ENCODE measurements at places on chromosomes 13 and 19.

GRCh38 chr13:99067159-99067985 is 89.5 kb upstream of the DOCK9 start:
- DNase-seq = peak; percentile 53

DNA sequence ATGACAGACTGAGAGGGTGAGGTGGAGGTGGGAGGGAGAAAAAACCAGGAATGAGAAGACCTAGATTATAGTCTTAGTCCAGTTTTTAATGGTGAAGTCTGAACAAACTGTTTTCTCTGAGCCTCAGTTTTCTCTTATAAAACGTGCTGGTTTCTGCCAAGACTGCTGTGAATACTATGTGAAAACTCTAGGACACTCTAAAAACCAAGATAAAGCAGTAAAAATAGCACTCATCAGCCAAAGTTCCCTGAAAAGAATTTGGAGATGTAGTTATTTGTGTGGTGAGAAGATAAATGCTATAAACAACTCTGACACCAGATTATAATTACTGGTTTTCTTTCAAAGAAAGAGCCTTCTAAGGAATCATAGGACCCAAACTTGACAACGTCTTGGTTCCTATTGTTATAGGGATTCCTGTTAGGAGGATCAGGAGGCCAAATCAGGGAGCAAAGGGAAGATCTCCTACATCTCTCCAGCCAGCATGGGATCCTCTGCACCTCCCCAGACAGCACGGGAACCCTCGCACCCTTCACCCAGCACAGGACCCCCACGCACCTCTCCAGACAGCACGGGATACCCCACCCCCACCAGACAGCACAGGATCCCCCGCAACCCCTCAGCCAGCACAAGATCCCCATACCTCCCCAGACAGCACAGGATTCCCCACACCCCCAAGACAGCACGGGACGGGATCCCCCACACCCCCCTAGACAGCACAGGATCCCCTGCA is 130.2 kb downstream of the MIPEP start:
- DNase-seq = no peak

DNA sequence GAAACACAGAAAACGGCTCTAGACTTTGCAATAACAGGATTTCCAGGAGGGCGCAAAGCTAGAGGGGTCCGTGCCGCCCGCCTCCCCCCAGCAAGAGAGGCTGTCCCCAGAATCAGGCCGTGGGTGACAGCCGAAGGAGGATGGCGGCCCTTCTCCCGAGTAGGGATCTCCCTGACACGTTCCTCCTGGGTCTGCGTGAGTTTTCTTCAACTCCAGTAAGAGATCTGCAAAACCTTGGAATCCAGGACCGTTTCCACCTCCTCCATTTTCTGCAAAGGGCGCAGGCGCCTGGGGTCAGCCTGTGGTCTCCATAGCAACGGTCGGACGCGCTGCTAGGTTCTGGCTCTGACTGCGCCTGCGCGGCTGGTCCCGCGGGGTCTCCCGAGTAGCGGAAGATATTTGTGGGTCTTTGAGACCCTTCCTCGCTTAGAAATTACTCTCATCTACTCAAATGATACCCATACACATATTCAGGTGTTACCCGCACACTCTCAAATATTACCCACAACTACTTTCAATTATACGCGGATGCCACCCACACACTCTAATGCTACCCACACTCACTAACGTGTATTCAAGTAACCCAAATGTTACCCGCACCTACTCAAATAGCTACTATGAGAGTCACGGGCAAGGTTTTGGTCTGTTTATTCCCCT is 2.1 kb downstream of the PNMA8C start:
- peak; percentile 83 for DNase-seq

- no peak for DNase-seq
Measured at GRCh38 chr19:8391198-8392016, 1.2 kb downstream of the RAB11B start.

DNA sequence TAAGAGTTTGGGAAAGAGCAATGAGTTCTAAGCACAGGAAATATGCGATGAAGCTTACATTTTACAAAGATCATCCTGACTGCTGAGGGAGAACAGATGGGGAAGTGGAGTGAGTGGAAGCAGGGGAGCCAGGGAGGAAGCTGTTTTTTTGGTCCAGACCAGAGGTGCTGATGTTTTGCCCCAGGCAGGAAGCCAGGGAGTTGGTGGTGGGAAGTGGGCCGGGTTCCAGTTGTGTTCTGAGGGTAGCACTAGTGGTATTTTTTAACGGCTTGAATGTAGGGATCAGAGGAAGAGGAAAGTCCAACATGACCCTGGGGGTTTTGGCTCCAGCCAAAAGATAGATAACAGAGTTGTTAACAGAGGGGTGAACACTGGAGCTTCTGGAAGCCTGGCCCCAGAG is 20.7 kb upstream of the OLFM4 start:
- DNase-seq = no peak

GRCh38 chr13:64470751-64471150 is 2759.4 kb downstream of the PCDH9 start:
- DNase-seq = no peak

DNA sequence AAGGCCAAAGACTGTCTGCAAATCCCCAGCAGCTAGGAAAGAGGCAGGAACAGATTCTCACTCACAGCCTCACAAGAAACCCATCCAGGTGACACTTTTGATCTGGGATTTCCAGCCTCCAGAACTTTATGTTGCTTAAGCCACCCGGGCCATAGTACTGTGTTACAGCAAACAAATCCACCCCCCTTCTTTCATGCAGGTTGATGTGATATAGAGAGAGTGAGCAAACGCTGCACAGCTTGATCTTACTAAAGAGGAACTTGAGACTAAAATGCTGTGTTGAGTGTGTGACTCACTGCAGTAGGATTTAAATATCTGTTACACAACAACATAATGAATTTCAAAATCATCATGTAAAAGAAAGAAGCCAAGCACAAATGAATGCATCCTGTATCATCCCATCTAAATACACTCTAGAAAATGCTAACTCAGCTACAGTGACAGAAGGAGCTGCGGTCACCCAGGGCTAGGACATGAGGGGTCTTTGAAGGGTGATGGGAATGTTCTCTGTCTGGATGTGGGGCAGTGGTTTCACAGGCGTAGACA is 32.2 kb downstream of the RCBTB2 start:
- DNase-seq = peak; percentile 91

DNA sequence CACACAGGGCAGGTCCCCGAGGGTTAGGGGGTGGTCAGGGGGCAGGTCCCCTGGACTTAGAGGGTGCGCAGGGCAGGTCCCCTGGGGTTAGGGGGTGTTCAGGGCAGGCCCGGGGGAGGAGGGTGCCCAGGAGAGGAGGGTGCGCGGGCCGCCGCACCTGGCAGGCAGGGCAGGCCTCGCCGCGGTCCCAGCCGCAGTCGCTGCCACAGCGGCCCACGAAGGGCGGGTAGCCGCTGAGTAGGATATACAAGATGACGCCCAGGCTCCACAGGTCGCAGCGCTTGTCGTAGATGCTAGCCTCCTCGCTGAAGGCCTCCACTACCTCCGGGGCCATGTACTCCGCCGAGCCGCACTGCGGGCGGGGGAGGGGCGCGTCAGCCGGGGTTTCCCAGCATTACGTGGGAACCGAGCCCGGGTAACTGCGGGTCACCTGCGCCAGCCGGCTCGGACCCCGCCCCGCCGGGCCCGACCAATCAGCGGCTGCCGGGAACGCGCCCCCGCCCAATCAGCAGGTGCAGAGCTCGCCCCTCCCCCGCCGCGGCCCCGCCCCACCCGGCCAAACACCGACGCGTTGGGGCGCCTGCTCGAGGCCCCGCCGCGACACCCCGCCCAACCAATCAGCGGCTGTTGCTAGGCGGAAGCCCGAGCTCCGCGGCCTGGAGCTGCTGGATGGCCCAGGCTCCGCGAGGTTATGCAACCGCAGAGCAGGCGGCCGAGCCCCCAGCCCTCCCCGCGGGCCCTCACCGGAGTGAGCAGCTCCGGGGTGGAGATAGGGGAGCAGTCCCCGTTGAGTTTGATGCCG is 9.2 kb downstream of the MKNK2 start:
- peak; percentile 86 for DNase-seq

GRCh38 chr19:14603990-14604387 is 21.1 kb downstream of the CLEC17A start:
- no peak for DNase-seq

DNA sequence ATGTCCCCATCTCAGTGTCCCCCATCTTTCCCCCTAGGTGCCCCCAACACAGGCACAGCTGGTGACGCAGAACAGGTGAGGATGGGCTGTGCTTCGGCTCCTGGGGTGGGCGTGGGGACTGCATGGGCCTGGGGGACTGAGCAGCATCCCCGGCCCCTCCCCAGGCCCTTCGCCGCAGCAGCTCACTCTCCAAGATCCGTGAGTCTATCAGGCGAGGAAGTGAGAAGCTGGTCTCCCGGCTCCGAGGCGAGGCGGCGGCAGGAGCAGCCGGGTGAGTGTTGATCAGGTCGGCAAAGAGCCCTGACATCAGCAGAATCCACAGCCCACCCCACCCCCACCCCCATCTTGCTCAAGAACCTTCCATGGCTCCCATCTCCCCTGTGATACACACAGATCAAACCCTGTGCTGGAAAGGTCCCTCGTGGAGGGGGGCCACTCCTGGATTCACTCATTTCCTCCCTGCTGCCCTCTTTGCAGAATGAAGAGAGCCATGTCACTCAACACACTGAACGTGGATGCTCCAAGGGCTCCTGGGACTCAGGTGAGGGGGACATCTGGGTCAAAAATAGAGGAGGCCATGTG is 10.0 kb downstream of the KLC3 start:
- no peak for DNase-seq

- DNase-seq = no peak
Measured at GRCh38 chr13:73477441-73477840, 418.6 kb downstream of the KLF5 start.

DNA sequence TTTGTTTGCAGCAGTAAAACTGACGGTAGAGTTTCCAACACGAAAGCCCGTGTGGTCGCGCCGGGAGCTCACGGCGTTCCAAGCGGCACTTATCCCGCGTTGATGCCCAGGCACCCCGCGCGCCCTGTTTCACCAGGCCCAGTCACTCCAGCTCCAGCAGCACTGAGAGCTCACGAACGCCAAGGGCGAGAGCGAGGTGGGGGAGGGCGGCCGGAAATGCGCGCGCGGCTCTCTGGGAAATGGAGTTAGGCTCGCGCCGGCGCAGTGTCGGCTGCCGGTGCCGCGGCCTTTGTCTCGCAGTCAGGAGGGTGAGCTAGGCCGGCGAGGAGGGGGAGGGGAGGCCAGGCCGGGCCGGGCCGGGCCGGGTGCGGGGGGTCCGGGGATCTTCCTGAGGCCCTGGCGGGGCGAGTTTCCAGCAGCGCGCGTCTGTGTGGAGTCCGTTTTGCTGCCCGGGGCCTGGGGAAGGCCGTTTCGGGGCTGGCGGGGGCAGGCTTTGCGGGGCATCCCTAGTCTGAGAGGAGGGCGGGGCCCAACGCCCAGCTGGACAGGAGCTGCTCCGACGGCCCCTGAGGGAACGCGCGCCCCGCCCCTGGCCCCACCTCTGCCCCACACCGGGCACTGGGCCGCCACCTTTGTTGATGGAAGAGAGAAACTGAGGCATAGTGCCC is at the start of gene ZNF135:
Gene ZNF135, plus strand, starts transcription at position 280 of the 668 bp plus-strand sequence. CDS start 721 bp downstream, outside the sequence.
- DNase-seq = peak; percentile 77

GRCh38 chr19:1233115-1233667 is 4.6 kb downstream of the CBARP start:
- DNase-seq = no peak

DNA sequence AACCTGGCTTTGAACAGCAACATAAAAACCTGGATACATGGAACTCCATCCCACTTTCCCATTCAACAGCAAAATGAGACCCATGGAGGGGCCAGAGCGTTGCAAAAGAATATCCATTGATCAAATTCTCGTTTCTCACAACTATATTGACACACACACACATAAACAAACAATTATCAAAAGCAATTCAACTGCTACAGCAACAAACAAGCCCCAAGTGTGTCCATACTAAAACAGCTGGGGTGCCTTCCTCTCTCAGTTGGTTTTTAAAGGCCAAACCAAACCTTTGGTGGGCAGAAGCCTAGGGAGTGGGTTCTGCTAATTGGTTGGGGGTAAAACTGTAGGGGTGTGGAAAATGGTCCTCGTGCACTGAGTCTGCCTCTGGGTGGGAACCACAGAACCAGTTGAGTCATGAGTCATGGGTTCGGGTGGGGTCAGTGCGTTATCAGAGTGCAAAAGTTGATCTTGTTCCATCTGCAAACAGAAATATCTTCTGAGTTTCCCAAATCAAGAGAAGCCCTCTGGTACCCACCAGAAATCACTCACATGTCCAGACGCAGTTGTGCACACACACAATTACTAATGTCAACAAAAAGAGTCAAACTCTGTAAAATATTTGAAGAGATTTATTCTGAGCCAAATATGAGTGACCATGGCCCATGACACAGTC is 18.5 kb downstream of the GPR42 start:
- no peak for DNase-seq

GRCh38 chr19:19403373-19403901 is 2.0 kb upstream of the GATAD2A start:
- no peak for DNase-seq

GRCh38 chr13:33637978-33638743 is 179.8 kb upstream of the RFC3 start:
- DNase-seq = peak; percentile 53

DNA sequence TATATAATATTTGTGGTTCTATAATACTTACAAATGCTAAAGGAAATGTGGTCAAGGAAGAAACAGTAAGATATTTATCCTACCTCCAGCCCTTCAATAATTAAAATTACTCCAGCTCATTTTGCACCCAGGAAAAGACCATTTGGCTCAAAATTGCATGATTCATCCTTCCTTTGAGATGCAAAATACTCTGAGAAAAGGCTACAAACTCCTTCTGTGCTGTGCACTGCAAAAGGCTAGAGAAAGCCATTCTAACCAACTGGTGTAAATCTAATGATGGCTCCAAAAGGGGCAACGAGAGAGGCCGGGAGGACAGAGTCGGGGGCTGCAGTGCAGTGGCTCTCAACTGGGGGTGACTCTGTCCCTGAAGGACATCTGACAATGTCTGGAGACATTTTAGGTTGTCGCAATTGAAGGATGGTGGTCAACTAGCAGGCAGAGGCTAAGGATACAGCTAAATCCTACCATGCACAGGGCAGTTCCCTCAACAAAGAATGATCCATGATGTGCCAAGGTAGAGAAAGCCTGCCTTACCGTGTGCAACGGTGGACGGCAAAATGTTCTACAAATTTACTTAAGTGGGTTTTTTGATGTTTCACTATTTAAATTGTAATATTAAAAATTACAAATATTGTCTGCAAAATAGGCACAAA is 32.6 kb downstream of the SLC7A1 start:
- no peak for DNase-seq

GRCh38 chr19:8611877-8612806 is 1.6 kb upstream of the ADAMTS10 start:
- DNase-seq = peak; percentile 70

DNA sequence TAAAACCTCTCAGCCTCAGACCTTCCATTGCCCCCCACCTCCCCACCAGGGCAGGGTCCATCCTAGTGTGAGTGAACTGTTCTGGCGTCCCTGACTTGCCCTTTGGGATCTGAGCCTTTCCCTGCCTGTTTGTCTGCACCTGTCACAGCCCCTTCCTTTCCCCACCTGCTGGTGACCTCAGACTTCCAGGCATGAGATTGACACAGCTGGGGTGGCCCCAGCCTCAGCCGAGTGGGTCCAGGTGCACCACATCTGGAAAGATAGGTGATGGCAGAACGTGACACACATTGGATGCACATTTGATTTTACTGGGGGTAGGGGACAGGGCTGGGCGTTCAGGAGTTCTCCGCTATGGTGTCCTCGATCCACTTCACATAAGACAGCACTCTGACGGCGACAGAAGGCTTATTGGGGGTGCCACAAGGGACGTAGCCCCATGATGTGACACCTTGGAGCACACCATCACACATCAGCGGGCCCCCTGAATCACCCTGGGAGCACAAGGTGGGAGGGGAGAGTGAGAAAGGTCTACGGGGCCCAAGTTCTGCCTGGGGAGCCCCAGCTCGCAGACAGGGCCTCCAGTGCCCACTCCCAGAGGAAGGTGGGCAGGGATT is 4.6 kb downstream of the KLK1 start:
- no peak for DNase-seq

- DNase-seq = no peak
Measured at GRCh38 chr13:79386125-79386826, 19.8 kb downstream of the RBM26 start.
